ENCODE measurements at places on chromosomes 11 and 22.

- no peak for DNase-seq
Measured at GRCh38 chr11:75639762-75640181, 29.1 kb downstream of the MAP6 start.

DNA sequence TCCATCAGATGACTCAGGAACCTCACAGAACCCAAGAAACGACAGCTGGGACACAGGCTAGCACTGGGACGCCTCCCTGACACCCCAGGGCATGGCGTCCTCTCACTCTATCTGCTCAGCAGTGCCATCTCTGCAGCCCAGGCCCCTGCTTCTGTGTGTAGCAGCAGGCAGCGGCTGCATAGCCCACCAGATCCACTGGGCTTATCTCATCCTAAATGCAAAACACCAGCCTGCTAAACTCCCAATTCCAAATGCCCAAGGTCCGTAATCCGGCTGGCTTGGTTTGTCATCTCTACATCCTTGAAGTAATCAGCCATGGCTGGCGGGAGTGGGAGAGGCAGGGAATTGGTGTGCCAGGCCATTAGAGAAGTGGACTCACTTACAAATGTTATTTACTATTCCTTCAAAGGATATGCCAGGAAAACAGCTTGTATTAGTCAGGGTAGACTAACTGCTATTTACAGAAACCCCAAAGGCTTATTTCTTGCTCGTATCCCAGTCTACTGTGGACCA, 30.7 kb downstream of the SPATA19 start:
- no peak for DNase-seq

DNA sequence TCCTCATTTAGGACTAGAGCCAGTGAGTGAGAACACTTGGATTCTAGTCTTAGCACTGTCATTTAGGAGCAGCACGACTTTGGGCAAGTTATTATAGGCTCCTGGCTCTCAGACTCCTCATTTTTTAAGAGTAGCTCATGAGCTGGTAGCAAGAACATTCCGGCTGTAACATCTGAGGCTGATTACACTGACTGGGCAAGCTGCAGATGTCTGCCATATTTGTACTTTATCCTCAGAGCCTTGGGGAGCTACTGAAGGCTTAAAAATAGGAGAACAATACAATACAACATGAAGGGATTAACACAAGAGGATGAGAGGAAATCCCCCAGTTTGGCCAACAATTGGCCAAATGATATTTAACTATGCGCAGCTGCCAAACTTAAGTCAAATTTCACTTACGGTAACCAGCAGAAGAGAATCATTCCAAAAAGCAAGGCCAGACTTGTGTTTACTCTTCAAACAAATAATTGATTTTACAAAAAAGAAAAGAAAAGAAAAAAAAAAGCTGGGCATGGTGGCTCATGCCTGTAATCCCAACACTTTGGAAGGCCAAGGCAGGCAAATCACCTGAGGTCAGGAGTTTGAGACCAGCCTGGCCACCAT, 113.1 kb upstream of the ARHGAP42 start:
- DNase-seq, result no peak

GRCh38 chr22:48869161-48869560, 958.5 kb downstream of the BRD1 start:
- no peak for DNase-seq

- no peak for DNase-seq
Measured at GRCh38 chr11:103644676-103645075, 391.8 kb upstream of the DDI1 start.

DNA sequence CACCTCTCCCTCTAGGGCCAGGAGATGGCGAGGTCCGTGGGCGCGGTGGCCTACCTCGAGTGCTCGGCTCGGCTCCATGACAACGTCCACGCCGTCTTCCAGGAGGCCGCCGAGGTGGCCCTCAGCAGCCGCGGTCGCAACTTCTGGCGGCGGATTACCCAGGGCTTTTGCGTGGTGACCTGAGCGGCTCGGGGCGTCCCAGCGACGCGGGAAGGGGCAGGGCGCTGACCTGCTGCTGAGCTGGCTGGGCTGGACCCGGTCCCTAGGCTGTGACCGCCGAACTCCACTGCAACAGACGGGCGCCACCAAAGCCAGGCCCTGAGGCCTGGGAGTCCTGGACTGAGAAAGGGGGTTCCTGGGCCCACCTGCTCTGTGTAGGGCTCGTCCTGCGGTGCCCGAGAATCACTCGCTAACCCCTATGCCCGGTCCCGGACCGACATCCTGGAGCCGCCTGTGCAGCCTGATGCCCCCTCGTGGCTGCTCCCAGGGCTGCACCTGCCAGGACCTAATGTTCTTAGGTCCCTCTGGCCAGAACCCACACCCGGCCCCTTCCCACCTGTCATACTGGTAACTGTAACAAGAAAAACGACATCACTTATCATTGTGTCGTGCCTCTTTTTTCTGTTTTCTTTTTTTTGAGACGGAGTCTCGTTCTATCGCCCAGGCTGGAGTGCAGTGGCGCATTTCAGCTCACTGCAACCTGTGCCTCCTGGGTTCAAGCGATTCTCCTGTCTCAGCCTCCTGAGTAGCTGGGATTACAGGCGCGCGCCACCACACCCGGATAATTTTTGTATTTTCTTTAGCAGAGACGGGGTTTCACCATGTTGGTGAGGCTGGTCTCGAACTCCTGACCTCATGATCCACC, 15.0 kb downstream of the RHOD start:
- DNase-seq, result peak; percentile 56

GRCh38 chr11:70490208-70490607, 91.9 kb downstream of the CTTN start:
- DNase-seq, result no peak

DNA sequence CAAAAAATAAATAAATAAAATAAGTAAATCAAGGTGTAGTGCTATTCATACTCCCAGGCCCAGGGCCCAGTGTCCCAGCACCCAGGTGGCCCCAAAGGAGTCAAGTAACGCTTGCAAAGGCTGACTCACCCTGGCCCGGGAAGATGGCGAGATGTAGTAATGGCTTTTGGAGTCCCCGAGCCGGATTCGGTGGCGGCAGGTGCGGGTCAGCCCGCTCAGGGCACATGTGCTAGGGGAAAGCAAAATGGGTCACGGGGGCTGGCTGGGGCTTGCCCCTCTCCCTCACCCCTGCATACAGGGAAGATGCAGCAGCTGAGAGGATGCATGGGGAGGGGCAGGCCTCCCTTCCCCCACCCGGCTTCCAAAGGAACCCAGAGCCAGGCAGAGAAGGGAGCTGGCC, 11.0 kb upstream of the FADS3 start:
- DNase-seq, result no peak

DNA sequence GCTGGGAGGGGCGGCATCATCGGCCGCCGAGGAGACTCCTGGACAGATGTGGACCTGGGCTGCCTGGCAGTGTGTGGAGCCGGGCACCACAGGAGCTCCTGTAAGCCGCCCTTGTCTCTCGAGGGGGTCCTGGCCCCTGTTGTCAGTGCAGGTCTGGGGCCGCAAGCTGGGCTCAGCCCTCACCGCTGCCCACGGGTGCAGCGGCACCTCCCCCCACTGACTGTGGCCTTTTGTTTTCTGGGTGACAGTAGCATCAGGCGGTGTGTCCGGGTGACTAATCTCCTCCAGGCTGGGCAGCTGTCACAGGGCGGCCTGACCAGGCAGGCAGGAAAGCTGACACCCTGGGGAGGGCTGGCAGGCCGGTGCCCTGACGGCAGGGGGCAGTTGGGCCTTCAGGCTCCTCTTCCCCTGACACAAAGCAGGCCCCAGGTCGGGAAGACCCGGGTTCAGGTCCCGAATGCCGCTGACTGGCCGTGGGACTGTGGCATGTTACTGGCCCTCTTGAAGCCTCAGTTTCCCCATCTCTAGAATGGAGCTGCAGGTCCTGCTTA, 16.3 kb downstream of the DGKZ start:
- no peak for DNase-seq

DNA sequence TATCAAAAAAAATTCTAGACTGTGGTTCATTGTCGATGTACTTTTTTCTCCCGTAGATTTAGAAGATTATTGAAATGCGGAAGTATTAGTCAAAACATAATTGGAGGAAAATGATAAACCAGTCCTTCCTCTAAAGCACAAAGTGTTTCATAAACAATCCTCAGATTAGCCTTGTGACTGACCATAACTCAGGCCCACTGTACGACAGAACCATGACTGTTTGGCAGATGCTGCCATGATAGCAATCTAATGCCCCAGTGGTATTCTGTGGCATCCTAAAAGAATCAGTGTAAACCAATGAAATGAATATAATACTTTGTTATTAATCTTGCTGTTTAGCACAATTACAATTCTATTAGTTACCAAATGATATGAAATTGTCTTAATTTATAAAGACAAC, 127.0 kb upstream of the CTSC start:
- DNase-seq, result no peak

- no peak for DNase-seq
Measured at GRCh38 chr11:92505689-92506088, 281.1 kb downstream of the FAT3 start.

GRCh38 chr11:69463181-69463994, 18.1 kb upstream of the LINC01488 start:
- no peak for DNase-seq

- no peak for DNase-seq
Measured at GRCh38 chr11:46050003-46050461, 71.2 kb downstream of the PHF21A start.

- DNase-seq, result no peak
Measured at GRCh38 chr11:110158317-110159200, 65.4 kb downstream of the ZC3H12C start.

GRCh38 chr22:35991168-35991567, 37.5 kb downstream of the RBFOX2 start:
- no peak for DNase-seq

- DNase-seq, result no peak
Measured at GRCh38 chr22:49025791-49026493, 801.7 kb downstream of the BRD1 start.

GRCh38 chr11:92707173-92707619, 262.3 kb upstream of the MTNR1B start:
- no peak for DNase-seq

GRCh38 chr11:70504246-70505020, 106.1 kb downstream of the CTTN start:
- no peak for DNase-seq

GRCh38 chr11:64848826-64849597, 4.6 kb upstream of the CDC42BPG start:
- DNase-seq, result no peak

DNA sequence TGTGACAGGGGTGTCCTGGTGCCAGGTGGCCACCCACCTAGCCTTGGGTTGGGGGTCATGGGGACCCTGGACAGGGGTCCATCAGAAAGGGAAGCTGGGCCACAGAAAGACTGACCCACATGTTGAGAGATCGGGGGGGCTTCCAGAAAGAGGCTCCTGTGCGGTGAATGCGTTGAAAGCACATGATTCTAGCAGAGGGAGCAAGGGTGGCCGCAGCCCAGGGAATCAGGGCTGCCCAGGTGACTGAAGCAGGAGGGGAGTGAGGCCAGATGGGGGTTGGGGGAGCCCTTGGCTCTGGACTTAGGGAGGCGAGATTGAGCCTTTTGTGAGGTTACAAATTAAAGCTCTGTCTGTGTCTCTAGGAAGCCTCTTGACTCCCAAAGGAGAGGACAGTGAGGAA, 80.7 kb downstream of the MORC2 start:
- no peak for DNase-seq

- DNase-seq, result no peak
Measured at GRCh38 chr22:37802310-37803194, 5.2 kb upstream of the GCAT start.

- DNase-seq, result no peak
Measured at GRCh38 chr22:19822301-19823117, 32.2 kb downstream of the GNB1L start.

GRCh38 chr22:38657045-38657909, 839 bp downstream of the CBY1 start:
- peak; percentile 4 for DNase-seq

GRCh38 chr11:84218318-84218717, 932.2 kb upstream of the CCDC90B start:
- no peak for DNase-seq

DNA sequence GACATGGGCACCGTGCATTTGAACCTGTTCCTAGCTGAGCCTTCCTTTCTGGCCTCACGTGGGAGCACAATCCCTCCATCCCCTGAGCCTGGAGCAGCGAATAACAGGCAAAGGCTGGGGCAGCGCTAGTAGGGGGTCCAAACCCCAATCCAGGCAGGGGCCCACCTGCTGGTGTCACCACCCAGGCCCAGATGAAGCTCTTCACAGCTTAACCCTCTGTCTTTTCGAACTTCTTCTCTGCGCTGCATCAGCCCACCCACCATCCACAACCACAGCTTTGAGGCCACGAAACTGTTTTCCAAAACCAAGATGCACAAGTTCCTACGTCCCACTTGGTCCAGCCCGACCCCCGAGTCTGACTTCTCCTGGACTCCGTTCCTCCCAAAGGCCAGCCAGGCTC, 11.5 kb downstream of the KCNC1 start:
- DNase-seq, result no peak

GRCh38 chr22:44191036-44191454, 10.3 kb downstream of the PARVG start:
- peak; percentile 14 for DNase-seq

- DNase-seq, result no peak
Measured at GRCh38 chr11:47078751-47079521, 97.7 kb downstream of the ARFGAP2 start.

DNA sequence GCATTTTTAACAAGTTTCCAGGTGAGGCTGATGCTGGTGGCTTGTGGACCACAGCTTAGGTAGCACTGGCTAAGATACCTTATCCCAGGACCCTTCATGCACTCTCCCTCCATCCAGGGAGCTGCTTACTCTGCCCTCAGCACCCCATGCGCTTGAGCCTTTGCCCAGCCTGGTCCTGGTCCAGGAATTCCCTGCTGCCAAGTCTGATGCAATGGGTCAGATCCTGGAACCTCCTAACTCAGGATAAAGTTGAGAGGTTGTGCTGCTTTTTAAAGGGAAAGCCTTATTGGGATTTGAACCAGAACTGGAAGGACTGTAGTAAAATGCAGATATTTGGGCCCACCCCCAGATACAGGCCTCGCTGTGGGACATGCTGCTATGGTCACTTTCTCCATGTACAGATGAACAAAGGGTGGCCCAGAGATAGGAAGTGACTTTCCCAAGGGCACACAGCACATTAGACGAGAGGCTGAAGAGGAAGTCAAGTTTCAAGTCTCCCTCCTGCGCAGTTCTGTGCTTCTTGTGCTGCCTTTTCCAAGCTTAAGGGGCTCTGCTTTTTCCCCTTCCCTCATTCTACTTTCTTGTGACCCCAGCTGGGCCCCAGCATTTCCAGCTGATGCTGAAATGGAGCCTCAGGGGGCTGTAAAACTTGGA, 824 bp upstream of the LGALS12 start:
- DNase-seq, result no peak

GRCh38 chr11:117725048-117725734, 71.8 kb downstream of the DSCAML1 start:
- no peak for DNase-seq

GRCh38 chr11:102416976-102417375, 35.6 kb downstream of the TMEM123 start:
- DNase-seq, result no peak

- no peak for DNase-seq
Measured at GRCh38 chr22:49678137-49678841, 149.4 kb downstream of the BRD1 start.
